ENCODE measurements at places on chromosomes 6 and 20. TPM values are rescaled to one million over a fixed set of nuclear protein-coding genes. Genes with fewer than 3 reads are reported as not detected.

Gene SOX12
- total RNA-seq, result 5.9 TPM

Gene UBD
- 0.31 TPM for total RNA-seq

DNA sequence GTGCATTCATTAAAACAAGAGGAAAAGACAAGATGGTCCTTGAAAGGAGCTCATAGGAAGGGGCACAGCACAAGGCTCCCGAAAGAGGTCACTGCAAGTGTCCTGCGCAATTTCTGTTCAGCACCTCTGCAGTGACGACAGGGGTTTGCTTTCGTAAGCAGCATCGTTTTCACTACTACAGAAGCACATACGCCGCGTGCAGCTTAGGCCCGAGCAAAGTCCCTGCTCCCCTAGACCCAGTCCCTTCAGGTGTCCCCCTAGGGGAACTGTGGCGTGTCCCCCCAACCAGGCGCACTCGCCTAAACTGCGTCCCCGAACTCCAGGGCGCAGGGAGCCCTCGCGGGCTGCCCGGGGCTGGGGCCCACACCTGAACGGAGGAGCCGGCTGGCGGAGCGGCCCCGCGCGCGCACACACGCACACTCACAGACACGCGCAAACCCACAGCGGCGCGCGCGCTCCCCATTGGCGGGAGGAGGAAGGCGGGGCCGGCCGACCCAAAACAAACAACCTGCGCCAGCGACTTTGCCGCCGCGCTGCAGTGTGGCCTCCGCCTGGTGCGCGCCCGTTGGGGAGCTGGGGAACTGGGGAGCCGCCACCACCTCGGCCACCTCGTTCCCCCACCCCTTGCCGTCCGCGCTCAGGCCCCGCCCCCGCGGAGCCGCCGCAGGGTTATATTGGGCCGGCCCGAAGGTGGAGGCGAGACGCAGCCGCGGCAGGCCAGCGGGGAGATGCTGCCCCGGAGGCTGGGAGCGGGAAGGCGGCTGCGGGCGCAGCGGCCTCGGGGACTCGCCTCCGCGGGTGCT, at the start of gene FOXQ1:
Gene FOXQ1 (plus strand): TSS at position 699 of the 803 bp plus-strand sequence. CDS start 607 bp downstream, outside the sequence.
- peak; percentile 43 for DNase-seq
- no peaks in the 10 kb centered on the region for H3K36me3 ChIP-seq
- peaks cover 77% of the 10 kb centered on the region for H3K27me3 ChIP-seq
- H3K27ac ChIP-seq, result no peak within 1 kb of the TSS

DNA sequence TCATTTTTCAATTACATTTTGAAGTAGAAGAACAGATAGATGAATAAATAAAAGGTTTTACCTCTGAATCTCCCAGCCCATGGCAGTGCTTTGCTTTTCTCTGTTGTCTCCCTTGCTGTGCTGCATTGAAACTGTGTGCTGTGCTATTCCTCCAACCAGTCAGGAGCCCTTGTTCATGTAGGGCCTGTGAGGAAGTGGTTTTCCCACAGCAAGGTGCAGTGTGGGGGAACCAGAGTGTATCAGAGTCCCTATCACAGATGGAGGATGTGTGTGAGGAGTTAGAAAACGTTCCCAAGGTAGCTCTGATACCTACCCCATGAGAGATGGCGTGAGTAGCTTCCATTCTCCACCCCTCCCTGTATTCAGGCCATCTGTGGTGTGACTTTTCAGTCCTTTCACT, 72.8 kb upstream of the RALGAPA2 start:
- peaks cover 2% of the 10 kb centered on the region for H3K27me3 ChIP-seq
- H3K36me3 ChIP-seq, result no peaks in the 10 kb centered on the region
- DNase-seq, result no peak
- no peak overlapping the region for H3K27ac ChIP-seq
- H3K4me3 ChIP-seq, result no peak overlapping the region
- peaks cover 22% of the 10 kb centered on the region for H3K4me1 ChIP-seq

Gene SPATA25
- total RNA-seq, result 5.7 TPM

Gene BMP6
- 1.3 TPM for total RNA-seq

GRCh38 chr6:6483168-6483567, 105.4 kb upstream of the LY86 start:
- DNase-seq, result no peak
- H3K4me1 ChIP-seq, result no peaks in the 10 kb centered on the region
- H3K27ac ChIP-seq, result no peak overlapping the region

DNA sequence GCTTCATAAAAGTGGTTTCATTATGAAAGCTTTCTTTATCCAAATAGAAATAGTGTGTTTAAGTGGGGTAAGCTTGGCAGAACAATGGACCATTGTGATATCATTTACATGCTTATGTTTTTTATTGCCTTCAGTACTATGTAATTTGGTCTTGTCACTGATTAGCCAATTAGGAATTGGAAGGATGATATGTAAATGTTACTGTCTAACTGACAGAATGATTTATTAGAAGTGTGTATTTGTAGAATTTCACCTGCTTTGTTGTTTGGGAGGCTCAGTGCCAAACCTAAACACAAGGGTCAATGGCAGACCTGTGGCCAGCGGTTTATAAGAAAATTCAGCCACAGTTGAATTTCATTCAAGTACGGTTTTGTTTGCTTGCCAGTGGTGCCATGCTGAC, 39.0 kb downstream of the AIG1 start:
- H3K4me1 ChIP-seq, result no peaks in the 10 kb centered on the region
- DNase-seq, result no peak
- no peaks in the 10 kb centered on the region for H3K36me3 ChIP-seq
- no peaks in the 10 kb centered on the region for H3K27me3 ChIP-seq
- no peak overlapping the region for H3K4me3 ChIP-seq

DNA sequence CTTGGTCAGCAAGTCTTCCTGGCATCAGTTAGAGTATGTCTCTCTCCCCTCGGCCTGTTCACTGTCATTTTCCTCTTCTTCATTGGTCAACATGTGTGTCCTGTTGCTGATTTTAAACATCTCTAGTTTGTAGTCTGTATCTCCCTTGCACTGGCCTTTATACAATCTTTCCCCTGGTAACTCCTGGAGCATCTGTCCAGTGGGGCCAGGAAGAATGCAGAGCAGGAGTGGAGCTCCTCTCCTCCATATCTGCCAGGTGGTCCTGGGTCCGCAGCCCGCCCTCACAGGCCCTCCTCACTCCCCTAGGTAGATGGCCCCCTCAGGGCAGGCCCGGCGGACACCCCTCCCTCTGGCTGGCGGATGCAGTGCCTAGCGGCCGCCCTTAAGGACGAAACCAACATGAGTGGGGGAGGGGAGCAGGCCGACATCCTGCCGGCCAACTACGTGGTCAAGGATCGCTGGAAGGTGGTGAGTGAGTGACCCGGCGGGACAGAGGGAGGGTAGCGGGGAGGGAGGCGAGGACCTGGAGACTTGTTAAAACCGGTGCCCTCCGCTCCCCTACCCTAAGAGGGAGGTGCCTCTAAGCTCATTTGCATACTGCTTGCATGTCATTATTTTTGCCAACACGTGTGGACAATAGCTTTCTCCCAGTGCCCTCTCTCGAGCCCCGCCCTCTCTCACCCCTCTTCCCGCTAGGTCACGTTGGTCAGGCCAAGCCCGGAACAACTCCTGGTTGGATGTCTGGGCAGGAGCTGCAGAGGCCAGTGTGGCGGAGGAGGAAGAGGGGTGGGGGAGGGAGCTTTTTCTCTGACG, 3.2 kb downstream of the TTBK1 start:
- peaks cover 21% of the 10 kb centered on the region for H3K4me1 ChIP-seq
- peaks cover 85% of the 10 kb centered on the region for H3K27me3 ChIP-seq
- no peak overlapping the region for H3K27ac ChIP-seq
- no peaks in the 10 kb centered on the region for H3K36me3 ChIP-seq
- H3K4me3 ChIP-seq, result peak overlapping the region; percentile 50

DNA sequence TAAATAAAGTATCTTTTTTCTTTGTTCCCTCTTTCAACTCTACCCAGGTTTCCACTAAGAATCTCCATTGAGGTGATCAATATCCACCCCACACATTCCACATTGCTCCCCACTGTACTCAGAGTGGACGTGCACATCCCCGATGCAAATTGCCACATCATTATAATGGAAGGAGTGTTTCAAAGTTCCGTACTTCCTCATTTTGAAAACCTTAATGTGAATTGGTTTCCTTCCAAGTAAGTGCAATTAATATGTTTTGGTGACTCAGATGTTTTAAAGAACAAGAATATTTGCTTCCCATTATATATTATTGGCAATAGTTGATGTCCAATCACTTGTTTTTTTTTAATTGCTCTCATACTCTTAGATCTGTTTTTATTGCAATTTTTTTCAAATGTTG, 463.6 kb downstream of the HACE1 start:
- no peaks in the 10 kb centered on the region for H3K36me3 ChIP-seq
- H3K4me3 ChIP-seq, result no peak overlapping the region
- DNase-seq, result peak; percentile 16
- no peak overlapping the region for H3K27ac ChIP-seq
- no peaks in the 10 kb centered on the region for H3K27me3 ChIP-seq

DNA sequence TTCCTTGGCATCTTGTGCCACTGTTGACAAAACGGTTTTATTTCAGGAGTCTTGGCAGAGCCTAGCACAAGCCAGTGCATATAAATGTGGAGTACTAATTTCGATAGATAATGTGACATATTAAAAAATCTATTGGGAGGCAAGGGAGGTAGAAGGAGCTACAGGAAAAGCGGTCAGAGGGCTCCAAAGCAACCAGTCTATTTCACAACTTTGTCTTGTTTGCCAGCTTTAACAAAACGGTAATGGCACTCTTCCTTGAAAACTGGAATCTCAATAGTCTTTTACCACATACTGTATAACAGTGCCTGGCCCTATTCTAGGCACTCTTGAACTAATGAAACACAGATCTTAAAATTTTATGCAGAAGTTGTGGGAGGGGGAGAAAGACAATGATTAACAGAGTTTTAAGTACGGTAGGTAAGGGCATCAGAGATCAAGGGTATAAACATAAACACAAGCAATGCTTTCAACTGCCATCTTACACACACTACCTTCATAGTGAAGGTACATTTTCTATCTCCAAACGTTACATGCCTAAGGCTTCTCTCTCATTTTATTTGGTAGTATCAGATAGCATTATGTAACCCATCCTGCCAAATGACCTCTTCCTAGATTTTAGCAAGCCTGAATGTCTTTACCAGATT, 33.5 kb upstream of the SYNCRIP start:
- H3K4me3 ChIP-seq, result peak overlapping the region; percentile 95
- H3K27ac ChIP-seq, result peak overlapping the region; percentile 69
- H3K36me3 ChIP-seq, result peaks cover 16% of the 10 kb centered on the region
- no peaks in the 10 kb centered on the region for H3K27me3 ChIP-seq
- peaks cover 10% of the 10 kb centered on the region for H3K4me1 ChIP-seq

GRCh38 chr6:14709900-14710299, 536.0 kb upstream of the JARID2 start:
- peaks cover 7% of the 10 kb centered on the region for H3K4me1 ChIP-seq
- DNase-seq, result no peak
- H3K27me3 ChIP-seq, result peaks cover 2% of the 10 kb centered on the region

- H3K4me1 ChIP-seq, result peaks cover 2% of the 10 kb centered on the region
- no peak overlapping the region for H3K27ac ChIP-seq
- no peak overlapping the region for H3K4me3 ChIP-seq
- H3K36me3 ChIP-seq, result peaks cover 2% of the 10 kb centered on the region
- no peaks in the 10 kb centered on the region for H3K27me3 ChIP-seq
Measured at GRCh38 chr6:154872542-154873114, 122.5 kb upstream of the TIAM2 start.

Gene TBX18
- 20.3 TPM for total RNA-seq

Gene BFSP1
- 2.3 TPM for total RNA-seq

Gene ACTL10
- 0.49 TPM for total RNA-seq

DNA sequence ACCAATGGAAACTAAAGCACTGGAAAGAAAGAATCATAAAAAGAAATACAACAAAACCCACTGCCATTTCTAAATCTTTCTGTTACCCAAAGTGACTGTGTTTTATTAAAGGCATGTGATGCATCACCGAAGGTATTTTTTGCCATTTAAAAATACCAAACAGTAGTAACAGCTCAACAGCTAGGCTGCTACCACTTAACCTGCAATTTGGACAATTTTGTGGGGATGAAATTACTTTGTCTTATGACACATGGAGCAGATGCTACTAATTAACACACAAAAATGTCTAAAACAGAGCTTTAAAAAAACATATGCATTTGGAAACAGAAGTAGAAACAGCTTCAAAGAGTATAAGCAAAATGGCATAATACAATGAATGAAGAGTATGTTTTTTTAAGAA, 97.4 kb downstream of the ATXN1 start:
- H3K4me3 ChIP-seq, result no peak overlapping the region
- no peaks in the 10 kb centered on the region for H3K36me3 ChIP-seq
- H3K27ac ChIP-seq, result no peak overlapping the region
- no peaks in the 10 kb centered on the region for H3K27me3 ChIP-seq
- H3K4me1 ChIP-seq, result no peaks in the 10 kb centered on the region

DNA sequence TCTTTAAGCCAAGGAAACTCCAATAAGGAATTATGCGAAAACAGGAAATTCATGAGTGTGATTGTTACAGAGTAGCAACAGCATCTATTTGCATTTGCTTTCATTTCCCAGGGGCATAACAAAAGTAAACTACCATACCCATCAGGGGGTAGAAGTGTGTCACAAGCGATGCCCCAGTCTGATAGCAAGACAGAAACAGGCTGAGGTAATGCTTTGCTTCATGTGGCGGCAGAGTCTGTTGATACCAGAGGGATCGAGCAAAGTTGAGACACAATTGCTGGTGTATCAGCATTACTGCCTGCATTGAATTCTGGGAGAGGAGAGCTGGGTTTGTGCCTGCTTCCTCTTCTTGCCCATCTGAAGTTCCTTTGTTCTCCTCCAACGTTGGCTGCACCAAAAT, 51.2 kb upstream of the LYRM2 start:
- H3K4me3 ChIP-seq, result no peak overlapping the region
- H3K27me3 ChIP-seq, result no peaks in the 10 kb centered on the region
- H3K27ac ChIP-seq, result no peak overlapping the region
- peak; percentile 27 for DNase-seq
- H3K4me1 ChIP-seq, result no peaks in the 10 kb centered on the region

DNA sequence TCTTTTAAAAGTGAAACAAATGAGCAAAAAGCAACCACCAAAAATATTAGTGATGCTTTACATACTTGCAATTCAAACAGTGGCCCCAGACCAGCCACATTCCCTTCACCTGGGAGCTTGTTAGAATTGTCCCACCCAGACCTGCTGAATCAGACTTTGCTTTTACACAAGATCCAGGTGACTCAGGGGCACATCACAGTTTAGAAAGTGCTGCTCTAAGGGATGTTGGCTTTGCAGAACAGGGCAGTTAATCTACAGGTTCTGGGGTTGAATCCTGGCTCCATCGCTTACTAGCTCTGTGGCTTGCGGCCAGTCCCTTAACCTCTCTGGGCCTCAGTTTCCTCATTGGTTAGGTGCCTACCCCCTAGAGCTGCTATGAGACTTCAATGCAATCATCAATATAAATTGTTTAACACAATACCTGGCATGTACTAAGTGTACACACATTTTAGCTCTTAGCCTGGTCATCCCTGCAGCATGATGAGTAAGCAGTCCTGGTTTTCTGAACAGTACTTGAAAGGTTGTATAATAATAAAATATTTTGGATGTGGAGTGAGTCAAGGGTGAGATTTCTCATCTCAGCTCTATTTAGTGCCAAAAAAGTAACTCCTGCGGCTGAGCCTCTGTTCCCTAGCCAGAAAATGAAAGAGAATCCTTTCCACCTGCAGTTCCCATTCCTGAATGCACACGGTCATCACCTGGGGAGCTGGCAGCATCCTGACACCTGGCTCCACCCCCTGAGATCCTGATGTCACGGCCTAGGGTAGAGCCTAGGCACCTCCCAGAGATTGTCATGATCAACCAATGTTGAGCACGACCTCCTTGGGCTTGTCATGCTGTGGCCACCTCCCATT, 162.7 kb downstream of the ANKRD60 start:
- H3K27ac ChIP-seq, result no peak overlapping the region
- H3K36me3 ChIP-seq, result no peaks in the 10 kb centered on the region
- H3K4me3 ChIP-seq, result no peak overlapping the region

Data from muscle of leg (tissue), 16 donors.